Activated T-cell treated with anti-CD3 and anti-CD28 coated beads for 1 hour (primary cell): ENCODE measurements at places on chromosomes 5 and 9.

- DNase-seq = no peak
Observed at GRCh38 chr9:93598647-93599241, 22.4 kb downstream of the PHF2 start.

DNA sequence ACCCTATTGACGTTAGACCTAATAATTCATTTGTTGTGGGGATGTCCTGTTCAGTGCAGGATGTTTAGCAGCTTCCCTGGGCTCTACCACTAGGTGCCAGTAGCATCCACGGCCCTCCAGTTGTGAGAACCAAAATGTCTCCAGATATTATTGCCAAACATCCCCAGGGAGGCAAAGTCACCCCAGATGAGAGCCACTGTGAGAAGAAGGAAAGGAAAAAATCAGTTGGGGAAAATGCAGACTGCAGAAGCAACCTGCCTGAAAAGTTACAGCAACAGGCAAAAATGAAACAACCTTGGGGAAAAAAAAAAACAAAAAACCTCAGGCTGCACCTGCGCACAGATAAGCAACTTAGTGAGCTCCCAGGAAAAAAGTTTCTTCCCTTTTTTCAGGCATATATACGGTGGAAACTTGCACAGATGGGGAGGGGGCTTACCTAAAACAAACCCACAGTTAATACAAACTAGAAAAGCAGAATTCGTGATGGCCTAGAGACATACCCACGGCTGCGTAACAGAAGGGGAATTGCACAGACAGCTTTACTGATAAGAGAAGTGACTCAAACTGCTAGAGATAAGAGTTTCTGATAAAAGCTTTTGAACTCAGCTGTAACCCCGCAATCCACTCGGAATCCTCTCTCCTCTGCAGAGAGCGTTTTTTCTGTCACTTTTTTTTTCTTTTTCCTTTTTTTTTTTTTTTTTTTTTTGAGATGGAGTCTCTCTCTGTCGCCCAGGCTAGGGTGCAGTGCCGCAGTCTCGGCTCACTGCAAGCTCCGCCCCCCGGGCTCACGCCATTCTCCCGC is 29.8 kb upstream of the FBP1 start:
- peak; percentile 32 for DNase-seq

- DNase-seq = no peak
Observed at GRCh38 chr9:88174324-88174723, 36.0 kb upstream of the SPATA31C2 start.

DNA sequence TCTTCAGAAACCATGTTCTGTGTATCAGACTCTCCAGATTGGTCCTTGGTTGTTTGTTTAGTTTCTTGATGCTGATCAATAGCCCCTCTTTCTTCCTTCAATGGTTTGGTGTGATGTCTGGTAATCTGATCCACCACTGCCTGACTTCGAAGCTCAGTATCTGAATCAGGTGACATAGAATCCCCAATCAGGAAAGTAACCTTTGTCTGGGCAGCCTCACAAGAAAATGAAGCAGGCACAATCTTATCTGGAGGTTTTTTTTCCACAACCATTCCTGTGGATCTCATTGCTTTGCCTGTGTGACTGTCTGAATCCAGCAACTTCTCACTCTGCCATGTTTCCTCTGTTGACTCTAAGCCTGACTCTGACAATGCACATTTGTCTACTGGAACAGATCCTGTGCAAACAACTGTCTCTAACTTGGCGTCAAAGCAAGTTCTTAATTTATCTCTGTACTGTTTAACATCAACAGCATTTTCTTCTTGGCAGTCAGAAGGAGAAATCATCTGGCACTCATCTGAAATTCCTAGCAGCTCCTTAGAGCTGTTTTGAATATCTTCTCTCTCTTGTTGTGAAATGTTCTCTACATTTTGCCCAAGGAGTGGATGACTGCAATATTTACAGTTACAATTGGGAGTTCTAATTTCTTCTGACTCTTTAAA is 37.1 kb upstream of the RAPGEF6 start:
- no peak for DNase-seq

DNA sequence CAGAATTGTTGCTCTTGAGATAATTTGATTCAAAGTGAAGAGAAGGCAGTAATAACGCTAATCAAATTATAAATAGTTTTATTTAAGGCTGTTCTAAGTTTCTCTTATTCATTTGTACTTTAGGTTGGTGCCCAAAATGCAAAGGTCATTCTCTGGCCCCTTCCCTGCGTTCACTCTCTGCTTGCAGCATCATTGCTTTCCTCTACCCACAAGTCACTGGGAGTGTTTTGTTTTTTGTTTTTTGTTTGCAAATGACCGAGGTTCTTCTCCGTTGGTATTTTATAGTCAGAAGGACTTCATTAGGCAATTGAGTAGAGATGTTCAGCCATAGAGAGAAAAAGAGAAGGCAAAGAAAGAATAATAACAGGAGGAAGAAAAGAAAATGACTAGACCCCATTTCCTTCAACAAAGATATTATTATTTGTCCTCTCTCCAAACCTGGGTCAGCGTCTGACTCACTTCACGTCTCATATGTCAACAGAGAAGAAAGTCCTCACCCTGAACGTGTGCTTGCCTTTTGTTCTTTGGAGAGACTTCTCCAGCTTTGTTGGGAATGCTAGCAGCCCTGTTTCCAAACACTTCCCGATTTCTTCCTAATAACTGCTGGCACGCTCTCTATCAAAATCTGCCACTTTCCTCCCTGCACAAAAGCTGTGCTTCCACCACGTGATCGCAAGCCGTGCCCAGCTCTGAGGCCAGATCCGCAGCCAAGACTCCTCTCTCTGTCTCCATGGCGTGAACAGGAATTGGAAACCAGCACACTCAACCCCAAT is 119.8 kb downstream of the EBF1 start:
- DNase-seq = no peak

GRCh38 chr9:129164246-129164930 is 13.7 kb downstream of the IER5L start:
- no peak for DNase-seq

DNA sequence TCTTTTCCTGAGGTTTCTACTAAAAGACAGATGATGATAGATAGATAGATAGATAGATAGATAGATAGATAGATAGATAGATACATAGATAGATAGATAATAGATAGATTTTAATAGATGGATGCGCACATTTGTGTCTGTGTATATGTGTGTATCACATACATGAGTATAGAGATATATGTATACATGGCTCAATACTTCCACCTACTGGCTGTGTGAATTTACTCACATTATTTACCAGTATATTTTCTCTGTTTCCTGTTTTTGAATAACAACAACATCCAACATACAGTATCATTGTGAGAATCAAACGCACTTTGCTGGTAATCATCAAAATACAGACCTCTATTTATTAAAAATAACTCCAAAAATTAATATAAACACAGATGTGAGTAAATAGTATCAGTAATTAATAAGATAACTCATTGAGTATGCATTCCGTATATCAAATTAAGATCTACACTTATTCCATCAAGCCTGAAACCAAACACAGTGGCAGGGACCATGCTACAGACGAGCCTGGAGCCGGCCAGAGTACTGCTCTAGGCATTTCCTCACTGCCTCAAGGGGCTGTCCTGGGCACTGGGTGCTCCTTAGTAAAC is 338.0 kb downstream of the SEMA5A start:
- DNase-seq = no peak

- no peak for DNase-seq
Observed at GRCh38 chr5:135456238-135457099, 4.3 kb upstream of the TIFAB start.

GRCh38 chr5:175878544-175879438 is 7.4 kb downstream of the CPLX2 start:
- no peak for DNase-seq

DNA sequence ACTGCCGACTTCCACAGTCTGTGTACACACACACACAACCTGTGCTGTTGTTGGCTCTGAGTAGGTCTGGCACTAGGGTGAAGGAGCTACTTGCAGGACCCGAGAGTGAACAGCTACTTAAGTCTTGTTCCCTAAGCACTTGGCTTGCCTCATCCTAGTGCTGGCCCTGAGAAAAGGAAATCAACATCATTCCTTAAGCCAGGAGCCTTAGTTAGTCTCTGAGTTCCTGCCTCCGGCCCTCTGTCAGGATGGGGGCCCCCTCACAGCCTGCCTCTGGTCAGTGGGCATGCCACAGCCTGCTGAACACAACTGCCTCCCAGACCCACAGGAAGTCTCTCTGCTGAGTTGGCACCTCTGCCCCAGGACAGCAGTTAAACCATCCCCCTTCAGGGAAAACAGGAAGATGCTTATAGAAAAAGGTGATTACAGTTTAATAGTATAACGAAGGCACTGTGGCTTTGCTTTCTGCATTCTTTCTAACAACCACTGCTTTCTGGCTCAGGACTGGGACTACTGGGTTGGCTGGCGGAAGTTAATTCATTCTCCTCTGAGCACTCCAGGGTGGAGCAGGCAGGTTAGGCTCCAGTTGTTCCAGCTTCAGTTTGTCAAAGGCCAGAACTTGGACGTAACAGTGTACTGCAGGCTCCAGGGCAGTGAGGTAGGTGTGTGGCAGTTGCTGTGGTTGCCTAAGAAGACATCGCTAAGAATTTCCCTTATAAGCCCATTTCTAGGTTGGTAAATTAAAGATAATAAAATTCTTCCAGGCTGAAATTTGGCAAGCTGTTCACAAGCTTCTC is 2.8 kb downstream of the MAMDC2 start:
- DNase-seq = no peak

- DNase-seq = no peak
Observed at GRCh38 chr9:131290036-131290766, 678 bp downstream of the PLPP7 start.

DNA sequence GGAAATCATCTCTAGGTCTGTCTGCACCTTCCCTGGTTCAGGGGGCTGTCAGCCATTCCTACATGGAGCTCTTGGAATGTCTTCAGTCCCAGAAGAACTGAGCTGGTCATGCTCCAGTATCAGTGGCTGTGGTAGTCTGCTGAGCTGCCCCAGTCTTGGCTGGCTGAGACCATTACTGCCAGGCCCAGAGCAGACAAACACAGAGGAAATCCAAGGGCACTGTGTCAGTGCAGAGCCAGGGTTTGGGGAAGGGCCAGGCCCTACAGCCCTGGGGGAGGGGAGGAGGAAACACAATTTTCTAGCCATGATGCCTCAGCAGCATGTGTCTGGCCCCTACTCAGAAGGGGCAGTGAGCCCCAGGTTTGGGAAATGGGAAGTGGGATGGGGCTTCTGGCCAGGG is 58.4 kb downstream of the ARHGEF37 start:
- no peak for DNase-seq

DNA sequence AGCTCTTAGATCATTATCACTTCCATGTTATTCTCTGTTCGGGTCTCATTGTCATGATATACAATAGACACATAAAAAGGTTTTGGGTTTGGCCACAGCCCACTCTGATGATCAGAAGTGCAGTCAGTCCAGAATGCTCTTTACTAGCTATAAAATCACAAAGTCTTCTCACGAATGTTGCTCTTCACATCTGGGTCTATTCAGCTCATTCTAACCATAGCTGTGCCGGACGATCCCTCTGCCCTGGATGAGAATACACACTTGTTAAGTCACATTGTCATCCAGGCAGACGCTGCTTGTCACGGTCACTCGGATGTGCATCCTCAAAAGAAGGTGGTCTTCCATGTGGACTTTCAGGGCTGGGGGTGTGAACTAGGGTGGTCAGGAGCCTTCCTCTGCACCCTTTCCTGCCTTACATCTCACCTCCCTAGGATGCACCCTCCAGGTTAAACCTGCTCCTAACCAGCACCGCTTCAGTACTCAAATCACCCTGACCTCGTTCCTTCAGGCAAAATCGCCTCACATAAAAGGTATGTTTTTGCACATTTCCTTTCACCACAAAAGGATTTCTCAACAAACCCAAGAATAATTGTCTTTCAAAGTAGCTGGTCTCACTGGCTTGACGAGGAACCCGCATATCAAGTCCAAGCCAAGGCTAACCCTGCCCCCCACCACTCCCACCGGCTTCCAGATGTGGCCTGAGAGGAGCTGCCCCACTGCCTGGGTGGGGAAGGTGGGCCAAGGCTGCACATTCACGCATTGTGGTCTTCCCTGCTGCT is 21.9 kb downstream of the ANKH start:
- no peak for DNase-seq

GRCh38 chr5:81068635-81069034 is 108.5 kb downstream of the RASGRF2 start:
- DNase-seq = no peak

GRCh38 chr5:170538696-170539586 is 35.1 kb downstream of the KCNIP1 start:
- DNase-seq = no peak

DNA sequence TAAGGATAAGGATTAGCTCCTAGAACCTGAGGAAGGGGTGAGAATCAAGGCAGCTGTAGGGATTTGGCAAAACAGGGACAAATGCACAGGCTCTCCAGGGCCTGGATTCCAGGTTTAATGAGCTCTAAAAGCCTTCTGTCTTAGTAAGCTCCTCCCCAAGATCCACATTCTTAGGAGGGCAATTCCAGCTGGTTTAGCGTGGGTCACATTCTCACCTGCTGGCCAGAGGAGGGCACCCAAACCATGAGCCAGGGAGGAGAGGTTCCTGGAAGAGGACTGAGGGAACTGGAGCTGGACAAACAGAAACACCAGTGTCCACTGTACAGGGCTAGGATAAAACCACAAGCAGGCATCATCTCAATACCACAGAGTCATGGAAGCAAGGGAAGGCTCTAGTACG is 480.0 kb downstream of the CCDC171 start:
- no peak for DNase-seq

GRCh38 chr5:5246736-5247135 is 106.6 kb downstream of the ADAMTS16 start:
- no peak for DNase-seq

GRCh38 chr5:40736103-40736875 is 19.5 kb downstream of the TTC33 start:
- DNase-seq = no peak
